ENCODE measurements at places on chromosomes 1 and 21.

DNA sequence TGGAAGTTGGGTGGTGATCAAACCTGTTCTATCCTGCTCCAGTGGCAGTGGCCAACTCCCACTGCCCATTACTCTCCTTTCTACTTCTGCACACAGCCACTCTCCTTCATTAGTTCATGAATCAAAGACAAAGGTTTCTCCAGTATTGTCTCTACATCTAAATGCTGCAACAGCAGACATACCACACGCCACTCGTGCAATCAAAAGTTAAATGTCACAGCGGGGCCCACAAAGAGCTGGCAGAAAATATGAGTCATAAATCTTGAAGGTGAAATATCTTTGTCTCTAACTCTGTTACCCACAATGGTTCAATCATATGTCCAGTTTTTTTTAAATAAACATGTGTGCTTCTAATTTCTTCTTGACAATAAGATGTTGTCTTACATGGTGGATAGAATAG, 13.3 kb downstream of the APCS start:
- DNase-seq: no peak

DNA sequence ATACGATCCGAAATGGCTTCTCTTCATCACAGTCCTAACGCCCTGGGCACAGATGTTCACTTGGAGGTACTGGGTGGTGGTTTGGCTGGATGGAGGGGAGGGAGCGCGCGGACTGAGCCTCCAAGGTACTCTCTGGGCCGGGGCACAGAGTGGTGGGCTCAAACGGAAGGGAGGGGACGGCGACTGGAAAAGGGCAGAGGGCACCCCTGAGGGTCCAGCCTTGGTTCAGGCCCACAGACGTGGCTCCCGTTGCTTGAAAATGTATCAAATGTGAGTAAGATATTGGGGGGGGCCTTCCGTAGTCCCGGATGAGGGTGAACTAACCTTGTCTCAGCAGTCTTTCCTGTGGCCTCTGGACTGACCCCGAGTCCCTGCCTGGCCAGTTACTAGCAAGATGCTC, 463 bp downstream of the IL12RB2 start:
- DNase-seq: no peak

- DNase-seq: no peak
These were observed 192.8 kb downstream of the LTN1 start for GRCh38 chr21:28799926-28800325.

- no peak for DNase-seq
These were observed 15.4 kb downstream of the NPPA start for GRCh38 chr1:11831945-11832725.

GRCh38 chr1:89425056-89425455, 61.2 kb downstream of the GBP6 start:
- DNase-seq: no peak

- no peak for DNase-seq
These were observed 60.3 kb upstream of the CCDC190 start for GRCh38 chr1:162921311-162921710.

DNA sequence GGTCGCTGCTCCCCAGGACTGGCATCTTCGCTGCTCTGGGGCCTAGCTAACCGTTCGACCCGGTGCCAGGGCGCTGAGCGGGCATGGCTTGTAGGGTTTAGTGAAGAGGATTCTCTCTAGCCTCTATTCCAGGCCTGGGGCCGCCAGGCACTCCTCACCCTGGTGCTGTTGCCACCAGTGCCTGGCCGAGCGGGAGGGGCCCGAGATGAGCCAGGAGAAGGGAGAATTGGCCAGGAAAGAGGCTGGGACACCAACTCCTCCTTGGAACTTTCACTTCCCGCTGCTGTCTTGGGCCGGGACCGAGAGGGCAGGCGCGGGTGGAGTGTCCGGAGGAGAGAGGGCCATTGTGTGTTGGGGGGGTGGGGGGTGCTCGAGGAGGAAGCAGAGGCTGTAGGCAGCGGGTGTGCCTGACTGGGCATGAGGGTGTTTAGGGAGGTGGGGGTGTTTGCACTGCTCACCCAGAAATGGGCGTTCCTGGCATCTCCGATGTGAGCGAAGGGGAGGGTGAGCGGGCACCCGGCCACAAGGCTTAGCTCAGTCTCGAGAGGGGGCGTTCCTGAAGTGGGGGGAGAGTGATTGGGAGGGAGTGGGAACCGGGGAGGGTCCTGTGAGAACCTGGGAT, 772 bp downstream of the ADAM15 start:
- peak; percentile 54 for DNase-seq

GRCh38 chr1:39088658-39089057, 62.5 kb downstream of the NDUFS5 start:
- DNase-seq: no peak

- DNase-seq: no peak
These were observed 54.7 kb upstream of the SSBP3 start for GRCh38 chr1:54460861-54461387.

DNA sequence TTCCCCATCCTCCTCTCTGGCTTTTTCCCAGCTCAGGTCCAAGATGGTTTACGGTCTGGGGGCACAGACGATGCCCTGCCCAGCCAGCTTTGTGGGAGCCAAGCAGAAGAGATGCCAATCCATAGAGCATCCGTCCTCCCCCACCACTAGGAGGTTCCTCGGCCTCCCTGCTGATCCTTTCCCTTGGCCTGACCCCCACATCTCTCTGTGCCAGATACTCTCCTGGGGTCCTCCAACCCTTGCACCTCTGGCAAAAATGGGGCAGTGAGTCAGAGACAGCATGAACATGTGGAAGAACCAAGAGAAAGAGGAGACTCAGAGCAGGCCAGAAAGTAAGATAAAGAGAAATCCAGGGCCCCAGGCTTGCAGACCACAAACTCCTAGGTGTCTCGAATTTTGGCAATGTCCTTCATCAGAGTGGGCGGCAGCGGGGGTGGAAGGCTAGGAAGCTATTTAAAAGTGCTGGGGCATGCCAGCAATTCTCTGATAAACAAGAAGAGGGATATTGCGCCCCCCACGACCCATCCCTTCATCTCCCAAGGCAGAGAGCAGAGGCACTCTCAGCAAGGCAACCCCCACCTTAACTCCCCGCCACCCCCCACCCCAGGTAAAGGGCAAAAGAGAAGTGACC, 11.4 kb downstream of the BLACAT1 start:
- no peak for DNase-seq

DNA sequence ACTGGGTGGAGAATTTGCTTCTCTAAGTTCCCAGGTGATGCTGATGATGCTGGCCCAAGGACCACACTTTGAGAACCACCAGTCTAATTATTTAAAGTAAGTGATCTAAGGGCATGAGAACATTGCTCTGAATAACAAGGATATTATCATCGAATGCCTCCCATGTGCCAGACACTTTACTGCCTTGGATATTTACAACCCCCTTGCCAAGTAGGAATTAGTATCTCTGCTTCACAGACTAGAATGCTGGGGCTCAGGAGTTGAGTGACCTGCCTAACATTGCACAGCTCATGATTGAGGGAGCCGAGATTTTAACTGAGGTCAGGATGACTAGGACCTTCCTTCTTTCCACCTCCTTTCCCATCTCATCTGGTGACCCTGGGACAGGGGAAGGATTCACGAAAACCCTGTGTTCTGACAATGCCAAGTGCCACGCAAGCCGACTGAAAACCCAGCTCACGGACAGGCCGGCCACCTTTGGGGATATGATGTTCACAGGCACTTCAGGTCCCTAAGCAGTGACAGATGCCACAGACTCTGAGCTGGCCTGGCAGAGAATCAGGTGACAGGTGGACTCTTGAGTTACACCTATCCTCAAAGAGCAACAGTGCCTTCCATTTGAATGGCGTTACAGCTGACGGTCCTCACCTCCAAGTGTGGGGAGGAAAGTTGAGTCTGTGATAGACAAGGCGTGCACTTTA, 230.7 kb downstream of the TOMM20 start:
- no peak for DNase-seq

DNA sequence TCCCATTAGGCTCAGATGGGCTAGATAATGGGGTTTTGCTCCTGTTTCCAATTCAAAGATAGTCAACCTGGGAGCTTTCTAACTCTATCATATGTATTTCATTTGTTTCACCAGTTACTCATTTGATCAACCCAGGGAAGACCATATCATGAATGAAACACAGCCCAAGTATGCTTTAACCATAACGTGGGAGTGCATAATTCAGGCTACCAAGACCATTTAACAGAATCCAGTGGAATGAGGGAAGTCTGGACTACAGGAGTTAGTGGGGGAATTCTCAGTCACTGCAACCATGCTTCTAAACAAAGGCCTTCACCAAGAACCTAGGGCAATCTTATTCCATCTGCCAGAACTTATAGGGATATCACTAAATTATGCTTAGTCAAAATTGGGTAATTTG, 15.0 kb upstream of the SLC16A1 start:
- DNase-seq: no peak

DNA sequence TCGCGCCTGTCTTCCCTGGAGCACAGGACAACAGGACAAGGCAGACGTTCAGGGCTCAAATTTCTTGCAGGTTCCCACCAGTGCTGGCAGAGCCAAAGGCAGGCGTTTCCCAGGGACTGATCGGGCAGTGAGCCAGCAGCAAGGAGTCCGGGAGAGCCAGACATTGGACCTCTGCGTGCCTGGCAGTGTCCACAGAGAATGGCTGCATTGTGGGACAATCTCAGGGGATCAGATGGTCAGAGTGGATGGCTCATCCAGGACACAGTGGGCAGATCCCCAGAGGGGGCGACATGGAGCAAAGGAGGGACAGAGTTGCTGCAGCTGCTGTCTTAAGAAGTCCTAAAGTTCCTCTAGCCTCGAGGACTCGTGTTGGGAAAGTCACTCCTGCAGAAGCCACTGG, 4.6 kb downstream of the TMEM63A start:
- DNase-seq: peak; percentile 41

DNA sequence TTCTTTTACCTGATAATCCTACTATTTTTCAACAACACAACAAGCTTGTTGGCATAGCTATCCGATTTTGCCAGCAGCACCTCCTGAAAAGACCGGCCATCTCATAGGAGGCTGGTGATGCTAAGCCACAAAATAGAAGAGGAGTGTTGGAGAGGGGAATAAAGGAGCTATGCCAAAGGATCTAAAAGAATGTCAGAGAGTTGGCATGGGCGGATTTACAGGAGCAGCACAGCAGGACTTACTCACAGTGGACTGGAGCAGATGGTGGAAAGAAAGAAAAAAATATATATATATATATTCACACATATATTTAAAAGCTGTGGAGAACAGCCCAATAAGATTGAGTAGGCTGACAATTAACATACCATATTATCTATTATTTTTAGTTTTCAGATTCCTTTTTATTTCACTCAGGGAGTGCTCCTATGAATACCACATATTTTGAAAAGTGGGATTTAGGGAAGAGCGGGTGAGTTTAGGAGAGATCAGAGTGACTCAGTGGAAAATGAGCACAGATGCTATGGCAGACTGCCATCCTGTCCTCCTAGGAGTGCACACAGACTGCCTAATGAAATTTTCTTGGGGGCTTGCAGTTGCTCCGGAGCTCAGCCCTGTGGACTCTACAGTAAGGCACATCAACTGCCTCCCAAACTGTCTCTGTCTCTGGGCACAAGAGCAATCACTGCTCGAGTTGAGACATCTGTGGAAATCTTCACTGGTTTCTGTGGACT, 394.4 kb upstream of the CHRM3 start:
- DNase-seq: no peak

GRCh38 chr1:207647671-207648333, 2.9 kb downstream of the CR1L start:
- DNase-seq: no peak
